ENCODE measurements at places on chromosomes 16 and 17.

GRCh38 chr17:47983492-47984223 is 12.7 kb downstream of the CDK5RAP3 start:
- DNase-seq = no peak

DNA sequence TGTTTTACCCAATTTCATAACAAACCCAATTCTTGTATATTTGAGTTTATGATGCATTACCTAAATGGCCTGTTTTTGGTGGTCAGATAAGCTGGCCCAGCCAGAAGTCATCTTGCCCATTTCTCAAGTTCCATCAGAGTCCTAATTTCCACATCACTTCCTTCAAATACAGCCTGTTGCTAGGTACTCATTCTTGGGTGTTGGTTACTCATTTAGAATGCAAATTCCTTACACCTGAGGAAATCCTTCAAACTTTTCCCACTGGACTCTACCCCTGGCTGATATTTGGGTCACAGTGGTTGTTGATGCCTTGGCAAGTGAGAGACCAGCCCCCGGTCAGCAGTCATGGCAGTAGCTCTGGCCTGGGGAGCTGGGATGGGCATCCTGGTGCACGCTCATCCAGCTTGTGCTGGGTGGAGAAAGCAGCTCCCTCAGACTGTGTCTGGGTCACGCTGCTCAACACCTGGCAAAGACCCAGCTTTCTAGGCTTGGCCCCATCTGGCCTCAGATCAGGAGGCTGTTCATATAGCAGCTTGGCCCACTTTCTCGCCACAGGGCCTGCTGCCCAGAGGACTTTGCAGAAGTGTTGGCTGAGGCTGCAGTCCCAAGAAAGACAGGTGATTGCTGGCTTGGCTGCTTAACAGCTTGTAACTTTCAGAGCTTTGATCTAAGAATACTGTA is 25.8 kb downstream of the WSB1 start:
- DNase-seq = no peak

GRCh38 chr16:76669288-76669687 is 392.1 kb downstream of the CNTNAP4 start:
- no peak for DNase-seq

GRCh38 chr16:50609049-50609448 is 60.9 kb downstream of the NKD1 start:
- DNase-seq = no peak

DNA sequence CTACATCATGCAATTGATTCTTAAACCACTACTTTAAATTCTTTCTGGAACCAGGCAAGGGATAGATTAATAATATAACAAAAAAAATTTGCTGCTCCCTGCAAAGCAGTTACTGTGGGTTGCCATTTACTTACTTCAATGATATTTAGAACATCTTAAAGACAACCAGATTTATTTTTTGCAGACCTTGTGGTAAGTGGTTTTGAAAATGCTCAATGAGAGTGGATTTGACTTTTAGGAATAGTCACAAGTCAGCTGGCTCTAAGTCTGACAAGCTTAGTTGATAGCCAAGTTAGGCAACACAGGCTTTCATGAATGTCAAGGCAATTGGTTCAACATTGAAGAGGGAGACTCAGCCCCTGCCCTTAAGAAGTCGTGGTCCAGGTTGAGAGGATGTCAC is 11.8 kb downstream of the MARCHF10 start:
- DNase-seq = no peak

All from stimulated activated naive CD8-positive, alpha-beta T cell treated with anti-CD3 and anti-CD28 coated beads, Interleukin-15, amount 100 ng/mL, for 72 hours (primary cell).